ENCODE measurements at places on chromosomes 4 and X.

DNA sequence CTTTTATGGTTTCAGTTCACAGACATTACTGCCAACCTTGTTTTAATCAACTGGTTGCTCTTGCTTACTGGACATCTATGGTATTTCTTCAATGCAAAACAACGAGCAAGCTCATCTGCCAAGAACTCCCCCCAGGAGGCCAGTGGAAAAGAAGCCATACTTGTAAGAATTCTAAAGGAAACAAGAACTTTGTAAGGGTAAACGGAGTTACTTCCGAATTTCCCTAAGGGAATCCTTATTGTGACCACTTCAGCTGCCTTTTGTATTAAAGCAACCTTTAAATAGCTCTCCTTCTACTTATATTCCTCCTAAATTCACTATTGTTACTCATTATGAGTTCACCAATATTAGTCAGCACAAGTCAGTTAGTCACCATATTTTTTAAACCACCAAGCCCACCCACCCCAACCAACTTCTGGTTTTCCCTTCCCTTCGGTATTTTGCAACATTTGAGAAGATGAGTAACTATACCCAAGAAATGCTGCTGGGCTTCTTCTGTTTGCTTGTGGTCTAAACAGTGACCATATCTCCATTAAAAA, 602.8 kb upstream of the DIPK2B start:
- peak; percentile 24 for DNase-seq

- DNase-seq, result no peak
These were observed 47.5 kb downstream of the PPA2 start for GRCh38 chr4:105426187-105426897.

DNA sequence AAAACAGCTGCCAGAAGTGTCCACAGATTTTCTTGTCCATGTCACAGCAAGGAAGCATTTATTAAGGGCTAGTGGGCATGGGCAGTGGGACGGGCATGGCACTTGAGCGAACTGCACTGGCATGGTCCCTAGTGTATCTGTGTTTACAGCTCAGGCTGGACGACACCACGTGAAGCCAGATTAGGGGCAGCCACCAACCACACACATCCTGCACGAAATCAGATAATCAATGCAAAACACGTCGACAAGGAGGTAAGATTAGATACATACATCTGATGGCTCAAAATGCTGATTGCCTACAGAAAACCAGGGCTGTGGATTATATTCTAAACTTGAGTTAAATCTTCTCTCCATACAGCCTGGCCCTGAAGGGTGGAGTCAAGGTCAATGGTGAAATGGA, 103.8 kb upstream of the ATP6AP2 start:
- DNase-seq, result no peak

- no peak for DNase-seq
These were observed 97.9 kb upstream of the DDIT4L start for GRCh38 chr4:100288161-100288560.

DNA sequence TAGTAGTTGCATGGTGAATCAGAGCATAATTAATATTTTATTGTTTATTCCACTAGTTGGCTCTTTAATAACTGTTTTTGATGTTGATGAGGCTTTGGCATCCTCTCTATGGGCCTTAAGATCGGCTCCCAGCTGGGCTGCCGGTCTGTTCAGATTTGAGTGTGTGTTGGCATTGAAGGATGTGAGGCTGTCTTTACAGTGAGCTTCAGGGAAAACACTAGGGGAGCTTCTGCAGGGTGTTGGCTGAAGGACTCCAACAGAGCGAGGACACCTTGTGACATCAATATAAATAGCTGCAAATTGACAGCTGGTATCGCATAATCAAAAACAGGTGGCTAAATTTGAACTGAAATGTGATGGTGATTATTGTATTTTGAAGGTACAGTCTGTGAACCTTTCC, 322.0 kb downstream of the FSTL5 start:
- no peak for DNase-seq

DNA sequence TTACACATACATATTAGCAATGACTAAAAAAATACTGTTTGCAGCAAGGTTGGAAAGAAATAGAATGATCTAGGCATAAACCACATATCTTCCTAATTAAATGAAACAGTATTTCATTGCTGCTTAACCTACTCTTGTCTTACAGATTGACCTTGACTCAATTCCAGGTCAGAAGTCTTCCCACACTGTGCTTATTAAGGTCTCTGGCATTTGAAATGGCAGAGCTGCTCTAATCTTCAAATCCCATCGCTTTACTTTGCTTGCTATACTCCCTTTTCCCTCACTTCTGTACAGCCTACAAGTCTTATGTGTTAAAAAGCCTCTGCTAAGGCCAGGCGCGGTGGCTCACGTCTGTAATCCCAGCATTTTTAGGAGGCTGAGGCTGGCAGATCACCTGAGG, 424.5 kb downstream of the RPA4 start:
- DNase-seq, result no peak

- DNase-seq, result no peak
These were observed 646.0 kb upstream of the PITX2 start for GRCh38 chr4:111268769-111269414.

- DNase-seq, result no peak
These were observed 341.8 kb downstream of the MAGEB5 start for GRCh38 chrX:26557691-26558321.

DNA sequence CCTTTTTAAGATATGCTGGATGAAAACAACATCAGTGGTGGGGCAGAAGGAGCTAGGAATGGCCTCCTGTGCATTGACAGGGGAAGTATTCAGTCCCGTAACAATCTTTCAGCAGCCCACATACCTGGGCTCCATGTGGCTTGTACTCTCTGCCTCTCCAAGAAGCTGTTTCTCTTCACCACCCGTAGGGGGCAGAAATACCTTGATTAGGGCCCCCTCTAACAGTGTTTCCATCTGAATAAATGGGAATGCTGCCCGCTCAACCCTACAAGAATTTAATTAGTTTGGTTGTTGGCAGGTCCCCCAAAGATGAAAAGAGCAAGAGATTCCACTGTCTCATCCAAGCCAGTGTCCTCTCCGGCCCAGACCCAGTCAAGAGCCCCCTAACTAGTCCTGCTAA, 155.2 kb downstream of the SMIM20 start:
- no peak for DNase-seq

DNA sequence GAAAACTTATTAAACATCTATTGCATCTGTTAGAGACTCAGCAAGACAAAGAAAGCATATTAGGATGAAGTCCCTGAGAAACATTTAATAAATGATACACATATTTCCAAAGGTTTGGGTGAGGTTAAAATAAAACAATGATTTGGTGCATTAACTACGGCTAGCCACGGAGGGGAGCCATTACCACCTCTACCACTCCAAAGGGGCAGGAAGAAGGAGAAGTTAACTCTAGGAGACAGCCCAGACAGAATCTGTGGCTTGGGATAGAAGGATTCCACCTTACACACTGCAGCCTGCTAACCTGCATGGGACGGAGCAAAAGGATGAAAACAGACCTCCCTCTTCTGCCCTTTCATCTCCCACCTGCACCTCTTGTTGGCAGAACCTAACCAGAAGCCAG, 189.1 kb upstream of the C1QTNF7 start:
- no peak for DNase-seq
